ENCODE measurements at places on chromosomes 13 and 19.

DNA sequence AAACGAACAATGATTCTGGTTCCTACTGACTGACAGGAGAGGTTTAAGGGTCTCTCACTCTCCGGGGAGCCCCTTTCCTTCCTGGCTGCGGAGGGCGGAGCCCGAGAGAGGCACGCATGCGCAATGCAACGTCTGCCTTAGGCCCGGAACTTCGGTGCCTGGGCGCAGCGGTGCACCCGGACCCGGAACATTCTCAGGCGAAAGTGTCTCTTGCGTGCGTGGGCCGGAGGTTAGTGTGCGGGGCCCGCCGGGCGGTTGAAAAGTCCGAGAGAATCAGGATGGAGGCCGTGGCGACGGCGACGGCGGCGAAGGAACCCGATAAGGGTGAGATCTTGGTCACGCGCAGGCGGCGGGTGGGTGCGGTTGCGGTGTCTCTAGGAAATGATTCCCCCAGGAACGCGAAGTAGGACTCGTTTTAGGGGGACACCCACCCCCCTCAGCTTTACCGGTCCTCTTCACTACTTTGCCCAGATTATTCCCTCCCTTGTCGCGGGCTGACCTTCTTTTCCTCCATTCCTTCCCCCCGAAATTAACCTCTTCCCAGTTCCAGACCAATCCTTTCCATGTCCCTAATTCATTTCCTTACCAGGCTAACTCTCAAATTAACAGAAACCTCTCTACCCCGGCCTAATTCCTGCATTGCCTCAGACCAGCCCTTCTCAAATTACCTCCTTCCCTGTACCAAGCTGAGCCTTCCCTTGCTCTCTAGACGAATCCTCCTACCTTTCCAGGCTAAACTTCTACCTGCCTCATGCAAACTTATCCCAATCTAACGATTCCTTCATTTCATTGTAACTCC, at the start of gene CCDC97:
Gene CCDC97 (plus strand): TSS at position 140 of the 799 bp plus-strand sequence. CDS start 139 bp downstream, at position 279.
- DNase-seq, result peak; percentile 81

DNA sequence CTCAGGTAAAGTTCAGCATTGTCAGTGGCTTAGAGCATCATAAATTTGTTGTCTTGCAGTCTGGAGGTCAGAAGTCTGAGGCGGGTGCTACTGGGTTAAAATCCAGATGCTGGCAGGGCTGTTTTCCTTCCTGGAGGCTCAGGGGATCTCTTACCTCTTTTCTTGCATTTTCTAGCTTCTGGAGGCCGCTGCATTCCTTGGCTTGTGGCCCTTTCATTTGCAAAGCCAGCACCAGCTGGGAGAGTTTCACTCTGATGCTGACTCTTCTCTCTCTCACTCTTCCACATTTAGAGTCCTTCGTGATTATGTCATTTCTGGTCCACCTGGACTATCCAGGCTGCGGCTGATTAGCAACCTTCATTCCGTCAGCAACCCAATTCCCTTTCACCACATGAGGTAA, 38.1 kb upstream of the SLC10A2 start:
- no peak for DNase-seq

GRCh38 chr19:45336696-45337251, 3.8 kb upstream of the KLC3 start:
- DNase-seq, result no peak

GRCh38 chr19:12783291-12783848, 7.9 kb upstream of the JUNB start:
- DNase-seq, result no peak

GRCh38 chr19:19106056-19106551, 32.2 kb downstream of the TMEM161A start:
- no peak for DNase-seq

- peak; percentile 47 for DNase-seq
These were observed 1395.8 kb downstream of the EFNB2 start for GRCh38 chr13:105139380-105140285.

DNA sequence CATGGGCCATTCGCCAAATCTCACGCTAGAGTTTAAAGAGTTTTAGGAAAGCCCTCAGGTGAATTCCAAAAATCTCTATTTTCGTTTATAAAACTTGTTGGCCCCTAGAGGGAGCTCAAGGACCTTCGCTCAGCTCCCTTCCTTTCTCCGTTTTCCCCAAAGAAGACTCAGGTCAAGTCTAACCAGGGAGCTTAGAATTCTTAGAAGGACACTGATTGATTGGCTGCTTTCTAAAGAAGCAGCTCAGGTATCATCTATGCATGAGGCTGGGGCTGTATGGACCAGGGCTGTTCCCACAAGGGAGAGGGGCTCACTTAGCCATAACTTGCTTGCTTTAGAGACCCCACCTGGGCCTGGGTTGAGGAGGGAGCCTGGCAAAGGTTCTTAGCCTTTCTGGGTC, 20.5 kb downstream of the DZIP1 start:
- no peak for DNase-seq

DNA sequence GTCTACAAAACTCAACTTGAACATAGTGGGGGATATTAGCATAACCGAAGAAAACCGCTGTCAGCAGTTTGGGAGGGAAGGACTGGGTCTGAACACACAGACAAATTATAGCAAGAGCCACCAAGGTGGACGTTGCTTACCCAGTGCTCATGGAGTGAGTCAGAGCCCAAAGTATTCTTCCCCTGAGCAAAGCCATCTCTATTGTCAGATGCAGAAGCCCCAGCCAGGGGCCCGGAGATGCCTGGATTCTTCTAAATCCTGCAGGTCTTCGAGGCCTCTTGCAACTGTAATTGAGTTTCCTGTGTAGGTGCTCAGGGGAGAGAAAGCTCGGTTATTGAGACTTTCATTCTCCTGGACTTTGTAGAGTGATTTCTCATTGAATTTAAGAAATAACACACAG, 384.5 kb downstream of the IRS2 start:
- DNase-seq, result no peak

- no peak for DNase-seq
These were observed 54.3 kb downstream of the MTMR6 start for GRCh38 chr13:25232937-25233515.

- DNase-seq, result no peak
These were observed 1722.7 kb downstream of the SLITRK5 start for GRCh38 chr13:89393758-89394304.

- no peak for DNase-seq
These were observed 124.3 kb upstream of the TMTC4 start for GRCh38 chr13:100798739-100799361.

- DNase-seq, result no peak
These were observed 1296.5 kb upstream of the SPRY2 start for GRCh38 chr13:81637457-81637856.

DNA sequence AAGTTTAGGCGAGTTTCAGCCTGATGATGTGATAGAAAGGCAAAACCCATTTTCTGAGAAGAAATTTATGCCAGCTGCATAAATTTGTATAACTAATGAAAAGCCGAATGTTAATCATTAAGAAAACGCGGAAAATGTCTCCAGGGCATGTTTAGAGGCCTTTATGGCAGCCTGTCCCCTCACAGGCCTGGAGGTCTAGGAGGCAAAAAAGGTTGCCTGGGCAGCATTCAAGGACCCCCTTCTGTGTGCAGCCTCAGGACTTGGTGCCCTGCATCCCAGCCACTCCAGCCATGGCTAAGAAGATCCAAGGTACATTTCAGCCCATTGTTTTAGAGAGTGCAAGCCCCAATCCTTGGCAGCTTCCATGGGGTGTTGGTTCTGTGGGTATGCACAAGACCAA, 614.2 kb downstream of the SLITRK5 start:
- no peak for DNase-seq

- DNase-seq, result no peak
These were observed 55.1 kb upstream of the STARD13 start for GRCh38 chr13:33340631-33341030.

DNA sequence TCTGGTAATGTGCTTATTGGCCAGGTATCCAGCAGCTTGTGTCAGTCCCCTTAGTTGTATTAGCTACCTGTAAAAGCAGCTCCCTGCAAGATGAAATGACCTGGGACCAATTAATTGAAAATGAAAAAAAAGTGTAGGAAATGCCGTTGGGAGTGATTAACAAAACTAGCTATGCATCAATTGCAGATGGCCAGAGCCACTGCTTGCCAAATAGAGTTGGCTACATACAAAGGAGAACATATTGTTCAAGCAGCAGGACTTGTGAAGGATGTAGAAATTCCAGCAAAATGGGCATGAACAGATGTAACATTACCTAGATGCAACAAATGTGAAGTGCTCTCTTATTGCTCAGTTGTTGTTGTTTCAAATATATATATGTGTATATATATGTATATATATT, 300.5 kb downstream of the PCDH17 start:
- no peak for DNase-seq

DNA sequence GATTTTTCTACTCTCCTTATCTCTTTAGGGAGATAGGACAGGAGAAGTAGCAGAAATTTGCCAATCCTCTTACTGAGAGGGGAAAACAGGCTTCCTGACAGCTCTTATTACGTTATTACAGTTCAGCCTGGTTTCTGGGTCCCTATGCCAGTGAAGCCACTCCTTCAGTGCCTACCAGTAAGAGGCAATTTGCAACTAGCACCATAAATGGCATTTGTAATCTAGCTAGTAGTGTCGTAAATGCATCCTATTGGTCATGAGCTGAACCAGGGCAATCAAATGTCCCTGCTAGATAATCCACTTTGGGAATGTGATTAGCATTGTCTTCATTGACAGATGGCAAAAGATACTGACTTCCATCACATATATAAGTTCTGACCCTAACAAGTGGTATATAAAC, 428.8 kb downstream of the DCT start:
- DNase-seq, result no peak

DNA sequence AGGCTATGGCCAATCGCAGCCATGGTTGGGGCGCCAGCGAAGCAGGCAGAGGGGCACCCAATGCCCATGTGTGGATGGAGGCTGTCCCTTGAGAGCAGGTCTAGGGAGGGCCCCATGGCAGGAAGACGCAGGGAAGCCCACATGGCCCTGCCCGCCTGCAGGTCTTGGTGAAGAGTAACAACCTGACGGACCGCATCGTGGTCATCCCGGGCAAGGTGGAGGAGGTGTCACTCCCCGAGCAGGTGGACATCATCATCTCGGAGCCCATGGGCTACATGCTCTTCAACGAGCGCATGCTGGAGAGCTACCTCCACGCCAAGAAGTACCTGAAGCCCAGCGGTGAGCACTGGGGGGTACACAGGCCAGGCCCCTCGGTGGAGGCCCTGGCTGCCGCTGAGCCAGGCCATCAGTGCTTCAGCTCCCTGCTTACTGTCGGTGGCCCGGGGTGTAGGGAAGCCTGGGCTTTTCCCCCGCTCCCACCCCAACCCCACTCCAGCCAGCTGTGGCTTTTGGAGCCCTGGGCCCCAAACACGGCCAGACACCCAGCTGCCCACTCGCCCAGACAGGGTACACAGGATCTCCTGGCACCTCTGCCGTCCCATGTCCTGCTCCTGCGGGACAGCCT, 14.6 kb downstream of the YIPF2 start:
- no peak for DNase-seq

DNA sequence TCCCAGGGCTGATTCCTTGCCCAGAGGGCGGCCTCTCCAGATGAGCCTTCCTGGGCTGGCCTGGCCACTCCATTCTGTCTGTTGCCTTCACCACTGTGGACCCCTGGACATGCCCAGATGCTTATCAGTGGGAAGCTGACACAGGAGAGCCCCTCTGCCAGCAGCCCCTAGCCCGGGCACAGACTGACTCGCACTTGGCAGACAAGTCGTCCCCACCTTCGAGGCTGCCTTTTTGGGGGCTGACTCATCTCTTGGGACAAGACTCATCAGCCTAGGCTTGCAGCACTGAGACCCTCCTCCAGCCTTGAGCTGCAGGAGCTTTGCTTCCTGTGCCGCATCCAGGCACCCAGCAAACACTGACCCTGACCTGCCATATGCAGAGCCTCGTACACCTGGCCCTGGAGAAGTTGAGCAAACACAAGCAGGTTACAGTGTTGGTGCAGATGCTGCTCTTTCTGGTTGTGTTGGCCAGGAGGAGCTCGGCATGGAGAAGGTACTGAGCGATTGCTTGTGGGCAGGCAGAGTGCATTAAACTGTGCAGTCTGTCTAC, 8.1 kb downstream of the CHST8 start:
- DNase-seq, result no peak

DNA sequence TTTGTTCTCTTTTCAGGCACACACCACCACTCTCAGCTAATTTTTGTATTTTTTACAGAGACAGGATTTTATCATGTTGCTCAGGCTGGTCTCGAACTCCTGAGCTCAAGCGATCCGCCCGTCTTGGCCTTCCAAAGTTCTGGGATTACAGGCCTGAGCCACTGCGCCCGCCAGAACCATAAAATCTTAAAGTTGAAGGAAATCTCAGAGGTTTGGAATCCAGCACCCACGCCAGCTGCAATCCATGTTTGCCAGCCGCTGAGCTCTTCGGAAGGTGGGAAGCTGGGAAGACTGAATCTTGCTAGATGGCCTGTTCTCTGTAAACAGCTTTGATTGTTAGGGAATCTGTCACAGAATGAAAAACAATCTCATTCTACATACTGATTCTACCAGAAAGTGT, 38.5 kb downstream of the SPATA13 start:
- DNase-seq, result no peak

DNA sequence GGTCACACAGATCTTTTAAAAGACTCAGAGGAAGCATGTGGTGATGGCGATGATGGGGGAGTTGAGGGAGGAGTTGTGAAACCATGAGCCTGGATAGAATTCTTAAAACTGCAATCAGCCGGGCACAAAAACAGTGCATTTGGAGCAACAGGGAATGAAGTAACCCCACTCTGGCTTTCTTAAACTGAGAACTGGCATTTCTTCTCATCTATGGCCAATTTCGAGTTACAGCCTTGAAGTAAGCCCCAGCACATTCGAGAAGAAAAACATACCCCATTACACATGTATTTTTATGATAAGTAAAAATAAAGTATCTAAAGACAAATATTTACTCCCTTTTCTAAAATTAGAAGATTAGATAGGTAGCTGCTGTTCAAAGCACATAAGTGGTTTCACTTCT, 70.1 kb downstream of the DCLK1 start:
- DNase-seq, result no peak

DNA sequence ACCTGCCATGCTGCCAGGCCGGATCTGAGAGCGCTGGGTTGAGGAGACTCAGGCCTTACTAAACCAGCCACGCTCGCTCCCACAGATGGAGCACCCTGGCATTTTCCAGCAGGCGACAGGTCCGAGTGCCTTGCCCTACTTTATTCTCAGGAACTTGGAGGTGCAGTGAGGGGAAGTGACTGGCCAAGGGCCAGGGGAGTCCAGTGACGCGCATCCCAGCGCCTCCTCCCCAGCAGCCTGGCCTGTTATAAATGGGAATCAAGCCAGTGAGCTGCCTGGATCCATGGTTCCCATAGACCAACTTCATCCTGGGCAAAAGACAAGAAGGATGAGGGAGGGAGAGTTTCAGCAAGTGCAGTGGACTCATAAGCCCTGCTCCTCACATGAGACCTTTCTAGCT, 35.5 kb downstream of the TMED1 start:
- DNase-seq, result no peak

- no peak for DNase-seq
These were observed 25.0 kb upstream of the TINCR start for GRCh38 chr19:5592531-5593342.

- DNase-seq, result no peak
These were observed 154.0 kb upstream of the GPR12 start for GRCh38 chr13:26914624-26915023.
